ENCODE measurements at places on chromosomes 3 and 15.

DNA sequence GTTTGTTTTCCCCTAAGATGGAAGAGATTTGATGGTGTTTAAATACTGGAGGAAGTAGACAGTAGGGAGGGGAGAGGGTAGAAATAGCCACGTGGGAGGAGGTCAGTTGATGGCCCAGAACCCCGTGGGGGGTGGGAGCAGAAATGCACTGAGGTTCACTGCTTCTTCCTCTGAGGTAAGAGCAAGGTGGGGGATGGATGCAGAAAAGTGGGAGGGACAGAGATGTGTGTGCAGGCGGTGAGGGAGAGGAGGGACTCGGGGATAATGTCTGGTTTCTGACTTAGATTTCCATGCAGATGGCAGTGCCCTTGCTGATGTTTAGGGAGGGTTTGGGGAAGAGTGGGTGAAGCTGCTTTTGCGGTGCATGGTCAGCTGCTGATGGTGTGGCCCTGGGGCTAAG lies 102.9 kb downstream of the ARNT2 start:
- no peak for DNase-seq

- no peak for DNase-seq
These were observed 204.1 kb downstream of the WNT5A start for GRCh38 chr3:55282994-55283393.

GRCh38 chr3:149044339-149045083 lies 41.8 kb downstream of the HLTF start:
- DNase-seq, result no peak

GRCh38 chr3:195475614-195476013 lies 32.8 kb upstream of the ACAP2 start:
- no peak for DNase-seq

DNA sequence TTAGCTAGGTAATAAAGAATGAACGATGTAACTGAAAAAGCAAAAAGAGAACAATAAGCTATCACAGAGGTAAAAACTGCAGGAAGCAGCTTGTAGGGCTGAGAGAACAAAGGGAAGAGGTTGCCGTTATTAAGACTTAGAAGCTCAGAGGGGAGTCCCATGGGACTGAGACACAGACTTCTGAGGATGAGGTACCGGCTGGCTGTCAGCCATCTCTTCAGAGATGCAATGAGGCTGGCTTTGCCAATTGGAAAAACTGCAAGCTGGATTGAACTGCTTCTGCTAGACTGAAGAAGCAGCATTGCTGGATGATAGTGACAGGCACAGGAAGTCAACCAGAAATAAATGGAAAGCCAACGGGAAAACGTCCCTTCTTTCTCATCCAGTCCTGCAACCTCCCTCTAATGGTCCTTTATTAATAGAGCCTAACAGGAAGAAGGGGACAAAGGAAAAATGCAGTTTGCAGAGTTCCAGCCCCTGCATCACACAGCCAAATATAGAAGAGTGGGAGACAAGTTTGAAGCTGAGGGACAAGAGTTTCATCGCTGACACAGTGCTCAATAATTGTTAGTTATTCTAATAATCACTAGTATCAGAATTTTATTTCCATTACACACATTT lies 21.1 kb upstream of the KLHL6 start:
- DNase-seq, result no peak

DNA sequence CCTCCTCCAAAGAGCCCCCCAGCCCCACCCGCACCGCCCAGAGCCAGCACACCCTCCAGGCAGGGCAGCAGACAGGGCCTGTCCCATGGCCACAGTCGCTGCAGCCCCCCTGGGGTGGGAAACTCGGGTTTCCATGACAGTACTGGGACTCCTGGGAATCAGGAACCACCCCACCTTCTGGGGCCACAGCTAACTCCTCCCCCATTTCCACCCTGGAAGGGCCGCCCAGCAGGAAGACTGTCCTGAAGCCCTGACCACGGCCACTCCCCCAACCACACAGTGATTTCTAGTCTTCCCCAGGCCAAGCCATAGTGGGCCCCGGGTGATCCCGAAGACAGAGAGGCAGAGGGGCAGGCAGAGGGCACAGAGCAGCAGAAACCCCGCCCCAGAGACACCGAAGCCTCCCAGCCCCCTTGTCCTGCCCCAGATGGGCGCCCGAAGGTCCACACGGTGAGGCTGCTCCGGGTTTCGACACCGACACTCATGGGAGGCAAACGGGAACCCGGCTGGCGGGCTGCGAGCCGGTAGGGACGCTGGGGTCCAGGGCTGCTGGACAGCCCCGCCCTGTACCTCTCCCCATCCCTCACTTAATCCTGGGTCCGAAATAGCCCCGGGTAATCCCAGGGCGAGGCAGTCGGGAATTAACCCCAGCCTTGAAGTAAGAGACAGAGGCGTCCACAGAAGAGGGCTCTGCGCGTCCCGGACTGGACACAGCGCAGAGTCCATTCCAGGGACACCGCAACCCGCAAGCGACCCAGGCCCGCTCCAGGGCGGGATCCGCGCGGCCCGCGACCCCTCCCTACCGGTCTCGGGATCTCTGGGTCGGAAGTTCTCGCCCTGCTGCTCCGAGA lies 138.4 kb downstream of the NUP210 start:
- no peak for DNase-seq

DNA sequence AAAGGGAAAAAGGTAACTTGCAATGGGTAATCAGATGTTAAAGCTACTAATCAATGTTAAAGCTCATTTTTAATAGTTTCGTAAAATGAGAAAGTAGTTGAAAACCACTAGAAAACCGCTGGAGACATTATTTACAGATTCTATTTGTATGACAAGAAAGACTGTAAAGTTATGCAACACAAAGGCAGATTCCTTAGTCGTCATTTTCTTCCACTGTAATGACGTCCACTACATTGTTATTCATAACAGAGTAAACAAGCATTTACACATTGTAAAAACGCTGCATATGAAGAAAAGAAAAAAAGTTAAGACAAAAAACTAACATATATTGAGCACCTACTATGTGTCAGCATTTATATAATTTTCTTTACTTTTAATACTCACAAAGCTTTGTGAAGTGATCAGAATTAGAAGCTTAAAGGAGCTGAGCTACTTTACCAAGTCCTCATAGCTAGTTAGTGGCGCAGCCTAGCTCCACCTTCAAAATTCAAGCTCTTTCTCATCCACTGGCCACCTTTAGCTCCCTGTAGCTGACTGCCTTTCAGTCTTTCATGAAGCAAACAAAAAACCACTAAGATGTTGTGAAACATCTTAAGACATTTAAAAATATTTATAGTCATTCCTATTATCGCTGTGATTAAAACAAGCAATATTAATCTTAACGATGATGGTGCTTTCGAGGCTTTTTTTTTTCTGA lies 100.1 kb upstream of the CDIN1 start:
- no peak for DNase-seq

DNA sequence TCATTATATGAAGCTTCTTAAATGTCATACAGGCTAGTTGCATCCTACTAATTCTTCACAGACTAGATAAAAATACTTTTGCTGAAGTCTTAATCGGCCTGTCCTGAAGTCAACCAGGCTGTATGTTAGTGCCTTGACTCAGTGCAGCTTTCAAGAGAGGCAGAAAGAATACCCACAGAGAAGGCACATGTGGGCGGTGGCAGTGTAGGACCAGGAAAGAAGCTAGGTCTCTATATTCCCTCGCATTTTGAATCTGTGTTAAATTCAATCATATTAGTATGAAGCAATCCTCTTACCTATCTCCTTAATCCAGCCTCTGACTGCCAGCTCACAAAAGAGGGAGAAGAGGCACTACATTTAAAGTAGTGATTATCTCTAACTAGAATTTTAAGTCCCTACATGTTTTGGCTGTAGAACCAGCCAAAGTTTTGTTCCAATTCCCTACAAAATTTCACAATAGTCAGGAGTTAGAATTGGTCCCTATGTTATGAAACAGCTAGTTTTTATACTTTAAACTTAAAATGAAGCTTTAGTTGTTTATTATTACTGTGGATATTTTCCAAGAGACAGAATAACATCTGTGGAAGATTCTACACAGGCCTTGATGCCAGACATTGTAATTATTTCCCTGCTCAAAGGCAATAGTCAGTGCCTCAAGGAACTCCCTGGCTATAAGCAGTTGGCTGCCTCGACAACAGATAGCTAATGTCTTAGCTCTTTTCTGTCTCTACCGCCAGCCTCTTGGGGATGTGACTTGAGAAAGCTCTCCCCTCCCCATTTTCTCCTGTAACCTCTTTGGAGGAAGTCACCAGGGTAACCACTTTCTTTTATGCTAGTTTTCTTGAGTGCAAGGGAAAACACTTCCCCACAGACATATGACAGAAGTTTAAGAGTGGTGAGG lies 31.9 kb downstream of the CRTC3 start:
- DNase-seq, result no peak

DNA sequence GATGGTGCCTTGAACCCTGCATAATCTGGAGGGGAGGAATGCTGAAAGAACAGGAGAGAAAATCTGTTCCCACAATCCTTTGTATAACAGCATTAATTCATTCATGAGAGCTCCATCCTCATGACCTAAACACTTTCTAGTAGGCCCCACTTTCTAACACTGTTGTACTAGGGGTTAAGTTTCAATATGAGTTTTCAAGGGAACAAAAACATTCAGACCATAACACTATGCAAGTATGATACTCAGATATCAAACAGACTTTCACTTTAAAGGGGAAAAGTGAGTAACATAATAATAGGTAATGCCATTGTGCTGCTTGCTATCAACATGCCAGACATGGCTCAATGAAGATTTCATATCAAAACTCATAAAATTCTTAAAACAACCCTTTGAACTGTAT lies 32.4 kb upstream of the PLSCR2 start:
- no peak for DNase-seq

- no peak for DNase-seq
These were observed 171.7 kb upstream of the ATP11B start for GRCh38 chr3:182621435-182622240.

DNA sequence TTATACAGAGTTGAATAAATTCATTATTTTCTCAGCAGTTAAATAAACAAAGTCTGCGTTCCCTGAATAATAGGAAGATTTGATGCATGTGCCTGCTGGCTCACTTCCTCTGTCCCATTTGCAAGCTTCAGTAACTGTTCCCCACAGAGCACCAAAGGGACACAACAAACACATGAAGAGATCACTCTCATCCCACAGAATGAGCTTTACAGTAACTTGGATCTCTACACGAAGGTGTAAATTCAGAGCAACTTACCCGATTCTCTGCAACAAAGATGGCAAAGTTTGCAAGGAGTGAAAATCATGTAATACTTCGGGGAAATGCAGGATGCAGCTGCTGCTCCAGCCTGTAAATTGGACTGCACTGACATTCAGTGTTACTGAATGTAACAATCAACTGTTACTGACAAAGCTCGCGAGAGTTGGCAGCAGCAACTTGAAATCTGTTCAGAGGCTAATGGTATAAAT lies at the start of gene BCHE:
Gene BCHE (minus strand): TSS at position 366 of the 468 bp plus-strand sequence. CDS start 6,390 bp downstream, outside the sequence.
- no peak for DNase-seq

DNA sequence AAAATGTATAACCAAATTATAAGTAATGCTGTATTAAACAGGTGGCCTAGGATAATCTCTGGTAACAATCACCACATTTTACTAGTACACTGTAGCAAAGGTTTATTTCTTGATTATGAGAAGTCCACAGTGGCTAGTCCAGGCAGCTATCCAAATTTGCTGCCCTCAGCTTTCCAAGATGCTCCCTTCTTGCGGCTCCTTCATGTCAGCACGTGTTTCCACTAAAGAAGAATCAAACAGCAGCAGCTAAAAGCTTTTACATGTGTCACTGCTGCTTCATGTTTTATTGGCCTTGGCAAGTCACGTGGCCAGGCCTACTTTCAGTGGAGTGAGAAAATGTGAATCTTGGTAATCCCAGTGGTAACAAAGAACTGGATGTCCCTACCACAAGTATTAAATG lies 5.6 kb upstream of the RBMS3 start:
- no peak for DNase-seq

DNA sequence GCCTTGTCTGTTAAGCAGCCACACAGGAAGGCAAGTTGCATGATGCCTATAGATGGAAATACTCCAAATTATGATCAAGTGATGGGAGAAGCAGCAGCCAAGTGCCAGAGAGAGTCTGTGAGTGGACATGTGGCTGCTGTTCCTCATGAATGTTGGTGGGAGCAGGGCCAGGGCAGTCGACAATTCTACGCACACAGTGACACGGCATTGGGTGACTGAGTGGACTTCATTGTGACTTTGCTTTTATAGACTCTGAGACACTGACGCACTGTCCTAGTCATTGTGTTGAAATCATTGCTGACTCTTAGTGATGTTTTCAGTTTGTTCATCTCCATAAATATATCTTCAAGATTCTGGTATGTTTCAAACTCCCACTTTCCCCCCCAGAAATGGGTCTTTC lies 246.3 kb upstream of the SEMA6D start:
- DNase-seq, result no peak

DNA sequence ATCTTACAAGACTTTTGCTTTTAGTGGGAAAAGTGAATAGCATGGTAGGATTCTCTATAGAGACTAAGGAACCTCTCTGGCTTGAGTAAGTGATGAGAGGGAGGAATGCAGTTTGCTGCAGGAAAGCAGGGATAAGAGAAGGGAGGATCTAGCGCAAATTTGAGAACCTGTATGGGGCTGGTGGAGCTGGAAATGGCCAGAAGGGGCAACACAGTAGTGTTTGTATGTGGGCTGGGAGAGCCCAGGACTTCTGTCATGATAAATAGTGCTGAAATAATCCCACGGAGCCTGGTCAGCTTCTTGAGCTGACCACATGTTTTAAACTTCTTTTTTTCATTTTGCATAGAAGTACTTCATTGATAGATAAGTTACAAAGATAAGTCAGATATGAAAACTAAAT lies 11.2 kb upstream of the SHC4 start:
- DNase-seq, result no peak

DNA sequence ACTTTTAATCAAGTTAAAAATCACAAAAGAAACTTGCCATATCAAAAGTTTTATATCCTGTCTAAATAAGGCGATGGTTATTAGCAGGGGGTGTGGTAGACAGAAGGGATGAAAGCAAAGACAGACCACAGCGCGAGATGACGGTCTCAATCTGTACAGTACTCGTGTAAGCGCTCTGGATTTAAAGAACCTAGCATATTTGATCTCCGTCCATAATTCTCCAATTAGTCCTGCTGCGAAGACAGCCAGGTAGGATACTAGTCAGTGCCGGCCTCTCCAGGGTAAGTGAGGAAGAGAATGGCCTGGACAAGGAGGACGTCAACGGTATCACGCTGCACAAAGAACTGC lies 701 bp downstream of the SGO1 start:
- DNase-seq, result peak; percentile 56

- no peak for DNase-seq
These were observed 17.5 kb downstream of the GRAMD2A start for GRCh38 chr15:72179950-72180581.

DNA sequence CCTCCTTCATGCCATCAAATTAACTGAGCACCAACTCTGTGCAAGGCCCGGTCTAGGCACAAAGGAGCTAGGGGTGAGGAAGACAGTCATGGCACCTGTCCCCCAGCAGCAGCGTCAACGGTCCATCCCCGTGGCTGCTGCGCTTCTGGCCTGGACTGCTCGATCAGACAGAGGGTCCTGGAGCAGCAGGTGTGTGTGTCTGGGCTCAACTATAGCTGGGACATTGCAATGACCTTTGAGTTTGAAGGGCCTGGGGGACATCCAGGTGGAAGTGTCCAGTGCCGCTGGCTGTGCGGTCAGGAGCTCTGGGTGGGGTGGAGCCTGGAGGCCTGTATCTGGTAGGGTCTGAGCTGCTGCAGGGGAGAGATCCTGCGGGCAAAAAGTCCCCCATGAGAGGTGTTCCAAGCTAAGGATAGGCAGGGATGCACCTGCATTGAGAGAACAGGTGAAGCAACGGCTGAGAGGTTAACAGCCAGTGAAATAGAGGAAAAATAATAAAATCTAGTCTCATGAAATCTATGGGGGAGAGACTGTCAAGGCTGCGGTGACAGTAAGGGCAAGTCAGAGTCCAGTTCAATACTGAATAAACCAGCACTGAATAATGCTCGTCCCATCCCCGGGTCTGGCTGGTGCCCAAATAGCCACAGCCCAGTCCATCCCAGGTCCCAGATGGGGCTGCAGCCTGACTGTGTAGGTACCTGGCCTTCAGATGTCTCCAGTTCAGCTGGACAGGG lies 25.4 kb upstream of the SLC41A3 start:
- no peak for DNase-seq

Measured in CD8-positive, alpha-beta memory T cell (primary cell).